Right renal pelvis (tissue), 4 donors: ENCODE measurements at places on chromosomes 12 and 14.

DNA sequence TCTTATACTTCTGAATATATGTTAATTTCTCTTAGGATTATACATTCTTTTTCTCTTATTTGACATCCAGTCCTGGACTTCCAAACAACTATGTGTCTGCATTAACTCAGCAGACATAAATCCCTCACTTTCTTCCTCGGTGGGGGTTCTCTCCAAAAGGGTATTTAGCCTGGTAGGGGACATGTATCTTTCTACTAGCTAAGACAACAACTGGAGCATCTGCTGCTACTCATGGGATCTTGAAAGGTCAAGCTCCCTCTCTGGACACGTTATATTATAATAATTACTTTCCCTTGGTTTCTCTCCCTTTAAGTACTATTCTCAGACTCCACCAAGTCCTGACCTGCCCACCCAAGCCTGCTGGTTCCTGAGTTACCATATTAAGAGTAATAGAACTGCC is 983.7 kb upstream of the FLRT2 start:
- no peak for DNase-seq

- no peak for DNase-seq
Measured at GRCh38 chr12:89247541-89247942, 104.8 kb downstream of the DUSP6 start.

DNA sequence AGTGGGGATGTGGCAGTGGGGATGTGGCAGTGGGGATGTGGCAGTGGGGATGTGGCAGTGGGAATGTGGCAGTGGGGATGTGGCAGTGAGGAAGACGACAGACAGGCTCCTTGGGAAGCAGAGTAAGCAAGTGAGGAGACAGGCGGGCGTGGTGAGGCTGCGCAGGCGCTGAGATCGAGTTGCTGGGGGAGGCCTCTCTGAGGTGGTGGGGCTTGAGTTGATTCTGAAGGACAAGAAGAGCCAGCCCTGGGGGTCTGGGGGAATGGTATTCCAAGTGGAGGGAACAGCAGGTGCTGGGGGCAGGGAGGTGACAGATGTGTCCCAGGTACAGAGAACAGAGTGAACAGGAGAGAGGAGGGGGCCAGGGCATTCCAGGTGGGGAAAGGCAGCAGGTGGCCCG is 33.8 kb upstream of the TSPAN9 start:
- DNase-seq = no peak

DNA sequence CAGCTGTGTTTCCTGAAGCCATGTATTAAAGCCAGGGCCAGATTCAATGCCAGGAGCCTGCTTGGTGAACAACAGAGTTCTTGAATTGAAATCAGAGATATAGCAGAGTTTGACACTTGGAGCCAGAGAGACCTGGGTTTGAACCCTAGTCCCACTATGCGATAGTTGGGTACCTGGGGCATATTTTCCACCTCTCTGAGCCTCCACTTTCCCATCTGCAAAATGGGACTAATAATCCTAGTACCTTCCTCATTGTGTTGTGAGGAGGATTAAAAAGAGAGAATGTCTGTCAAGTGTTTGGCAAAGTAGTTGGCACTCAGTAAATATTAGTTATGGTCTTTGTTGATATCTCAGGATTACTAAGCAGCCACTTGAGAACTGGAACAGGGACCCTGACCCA is 6.0 kb upstream of the HRK start:
- no peak for DNase-seq

DNA sequence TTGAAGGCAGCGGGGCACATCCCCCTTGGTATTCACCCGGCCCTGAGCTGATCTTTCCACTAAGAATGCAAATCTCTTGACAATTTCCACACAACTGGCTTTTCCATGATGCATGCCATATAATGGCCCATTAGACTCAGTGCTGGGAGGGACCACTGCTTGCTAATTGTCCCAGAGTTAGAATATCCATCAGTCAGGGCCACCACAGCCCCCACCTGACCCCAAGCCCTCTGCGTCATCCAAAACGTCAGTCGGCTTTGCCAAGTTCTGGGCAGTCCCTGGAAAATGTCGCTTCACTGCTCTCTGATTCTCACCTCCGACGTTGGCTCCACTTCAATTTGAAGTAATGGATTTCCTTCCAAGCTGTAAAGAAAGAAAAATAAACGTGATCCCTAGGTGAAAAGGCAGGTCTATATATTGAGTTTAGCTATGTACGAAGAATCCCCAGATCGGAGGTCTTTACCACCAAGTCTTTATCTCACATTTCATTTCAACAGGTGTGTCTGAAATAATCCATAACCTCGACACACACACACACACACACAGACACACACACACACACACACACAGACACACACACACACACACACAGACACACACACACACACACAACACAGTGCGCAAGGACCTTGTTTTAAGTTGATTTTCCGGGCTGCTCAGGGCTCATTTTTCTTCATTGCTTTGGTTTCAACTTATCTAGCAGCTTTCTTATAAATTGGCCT is 165.5 kb upstream of the NOS1 start:
- DNase-seq = peak; percentile 39

GRCh38 chr14:75442642-75443041 is 14.8 kb downstream of the JDP2 start:
- no peak for DNase-seq

GRCh38 chr12:67826946-67827720 is 162.1 kb upstream of the IFNG-AS1 start:
- DNase-seq = no peak

GRCh38 chr12:86959766-86960458 is 703.7 kb upstream of the MGAT4C start:
- no peak for DNase-seq

GRCh38 chr12:1502831-1503230 is 91.5 kb downstream of the FBXL14 start:
- no peak for DNase-seq

DNA sequence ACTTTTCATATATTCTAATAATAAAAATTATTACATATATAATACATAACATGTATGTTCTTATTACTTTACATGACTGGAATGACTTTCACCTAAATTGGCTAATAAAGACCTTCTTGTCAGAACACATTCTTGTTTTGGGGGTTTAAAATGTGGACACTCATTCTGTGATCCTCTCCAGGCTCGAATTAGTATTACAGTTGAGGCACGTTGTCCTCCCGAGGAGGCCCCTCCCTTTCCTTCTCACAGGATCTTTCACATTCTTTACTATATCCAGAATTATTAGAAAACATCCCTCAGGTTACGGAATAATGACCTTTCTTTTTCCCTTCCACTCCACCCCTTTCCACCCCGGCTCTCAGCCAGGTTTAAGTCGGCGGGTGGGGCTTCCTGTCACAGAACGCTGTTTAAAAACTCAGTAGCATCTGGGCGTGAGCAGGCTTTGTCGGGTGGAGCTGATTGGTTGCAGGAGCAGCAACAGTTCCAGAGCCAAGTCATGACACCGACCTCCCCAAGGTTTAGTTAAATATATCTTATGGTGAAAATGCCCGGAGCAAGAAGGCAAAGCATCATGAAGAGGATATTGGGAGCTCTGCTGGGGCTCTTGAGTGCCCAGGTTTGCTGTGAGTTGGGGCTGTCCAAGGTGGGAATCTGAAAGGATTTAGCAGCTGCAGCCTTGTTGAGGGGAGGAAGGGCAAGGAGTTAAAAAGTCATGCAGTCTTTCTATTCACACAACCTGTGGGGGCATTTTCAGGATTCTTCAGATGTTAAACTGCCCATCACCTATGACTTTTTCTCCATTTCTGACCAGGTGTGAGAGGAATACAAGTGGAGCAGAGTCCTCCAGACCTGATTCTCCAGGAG is 396.7 kb upstream of the OR4E1 start:
- no peak for DNase-seq

GRCh38 chr12:15355766-15356165 is 33.5 kb downstream of the PTPRO start:
- no peak for DNase-seq
